ENCODE measurements at places on chromosomes 3 and 15.

DNA sequence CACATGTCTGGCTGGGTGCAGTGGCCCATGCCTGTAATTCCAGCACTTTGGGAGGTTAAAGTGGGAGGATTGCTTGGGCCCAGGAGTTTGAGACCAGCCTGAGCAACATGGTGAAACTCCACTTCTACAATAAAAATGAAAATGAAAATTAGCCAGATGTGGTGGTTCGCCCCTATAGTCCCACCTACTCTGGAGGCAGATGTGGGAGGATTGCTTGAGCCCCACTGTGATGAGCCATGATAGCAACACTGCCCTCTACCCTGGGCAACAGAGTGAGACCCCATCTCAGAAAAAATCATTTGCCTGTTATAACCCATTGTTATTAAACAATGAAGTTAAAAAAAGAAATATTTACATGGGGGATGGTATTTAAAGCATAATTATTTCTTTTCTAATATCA lies 240.1 kb upstream of the ZPLD1 start:
- no peak for DNase-seq

- no peak for DNase-seq
These were observed 138.8 kb downstream of the SNRPN start for GRCh38 chr15:25093455-25094029.

DNA sequence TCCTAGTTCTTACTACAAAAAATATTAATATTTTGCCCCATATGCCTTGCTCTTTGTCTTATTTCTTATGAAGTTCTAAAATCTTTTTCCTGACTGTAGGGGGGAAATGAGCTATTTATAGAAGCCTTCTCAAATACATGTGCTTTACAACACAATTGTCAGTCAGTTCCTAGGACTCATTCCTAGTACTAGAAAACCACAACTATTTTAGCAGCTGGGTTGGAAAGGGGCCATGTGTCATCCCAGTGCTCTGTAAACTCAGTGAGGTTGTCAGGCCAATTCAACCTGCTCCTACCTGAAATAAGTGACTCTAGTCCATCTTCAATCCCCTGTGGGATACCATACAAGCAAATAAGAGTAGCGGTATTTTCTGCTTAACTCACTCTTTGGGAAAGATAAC lies 153.8 kb downstream of the ULK4 start:
- no peak for DNase-seq

GRCh38 chr3:70753572-70753971 lies 441.1 kb upstream of the MDFIC2 start:
- no peak for DNase-seq

DNA sequence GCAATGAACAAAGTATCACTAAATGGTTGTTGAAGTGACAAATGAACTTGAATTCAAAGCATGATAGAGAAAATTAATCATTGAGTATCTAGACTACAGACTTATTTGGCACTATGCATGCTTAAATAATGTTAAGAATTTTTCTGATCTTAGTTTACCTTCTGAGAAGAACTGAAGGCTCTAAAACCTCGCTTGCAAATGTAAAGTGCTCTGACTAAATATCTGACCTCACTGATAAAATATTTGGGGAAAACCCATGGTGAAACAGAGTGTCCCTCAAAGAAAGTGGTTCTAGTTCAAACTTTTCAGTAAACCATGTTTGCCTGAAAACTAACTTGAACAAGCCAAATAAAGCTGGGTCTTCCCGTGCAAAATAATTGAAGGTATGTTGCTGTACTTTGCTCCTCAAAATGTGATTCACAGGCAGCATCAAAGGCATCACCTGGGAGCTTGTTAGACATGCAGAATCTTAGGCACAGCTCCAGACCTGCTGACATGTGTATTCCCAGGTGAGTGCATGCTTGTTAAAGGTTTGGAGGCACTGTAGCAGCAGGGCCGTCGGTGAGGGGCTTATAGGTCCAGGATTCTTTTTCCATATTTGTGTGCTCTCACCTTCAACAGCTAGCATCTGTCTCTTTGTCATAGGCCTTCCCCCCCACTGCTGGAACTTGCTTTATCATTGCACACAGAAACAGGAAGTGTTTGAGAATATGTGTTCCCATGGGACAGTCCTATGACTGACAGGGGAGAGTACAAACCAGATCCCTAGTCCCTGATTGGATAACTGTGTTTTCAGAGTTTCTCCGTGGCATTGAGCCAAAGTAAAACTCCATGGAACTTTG lies 524.2 kb upstream of the LMCD1 start:
- no peak for DNase-seq

Data from stimulated activated CD8-positive, alpha-beta memory T cell treated with anti-CD3 and anti-CD28 coated beads, Interleukin-2, amount 100 ng/mL, for 1 hour (primary cell).